ENCODE measurements at places on chromosomes 7 and 10.

DNA sequence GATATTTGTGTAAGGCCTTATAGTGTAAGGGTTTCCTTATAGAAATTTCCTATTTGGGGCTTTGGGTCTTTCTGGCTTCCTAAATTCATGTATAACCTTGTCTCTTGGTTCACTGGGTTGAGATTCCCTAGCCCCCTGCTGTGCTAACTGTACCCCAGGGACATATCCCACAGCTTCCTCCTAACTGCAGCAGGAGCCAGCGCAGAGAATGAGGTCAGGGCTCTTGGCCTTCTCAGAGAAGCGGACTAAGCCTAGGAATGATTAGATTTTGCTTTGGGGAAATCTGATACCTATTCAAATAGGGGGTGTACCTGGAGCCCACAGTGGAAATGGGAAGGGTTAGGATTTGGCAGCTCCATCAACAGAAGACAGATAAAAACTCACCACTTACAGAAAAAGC, 138.1 kb upstream of the EFCAB10 start:
- no peak for DNase-seq

- no peak for DNase-seq
Measured at GRCh38 chr10:79248341-79249185, 98.7 kb upstream of the PPIF start.

GRCh38 chr7:56199639-56200038, 83.4 kb upstream of the NUPR2 start:
- no peak for DNase-seq

- no peak for DNase-seq
Measured at GRCh38 chr7:94687076-94687475, 31.1 kb upstream of the SGCE start.

GRCh38 chr7:114539575-114539974, 125.0 kb downstream of the FOXP2 start:
- no peak for DNase-seq

GRCh38 chr10:85408388-85408787, 958.2 kb downstream of the GRID1 start:
- no peak for DNase-seq

All from effector CD4-positive, alpha-beta T cell (primary cell).